ENCODE measurements at places on chromosomes 2 and 18.

- no peak for DNase-seq
Measured at GRCh38 chr18:12359515-12359927, 17.5 kb downstream of the AFG3L2 start.

DNA sequence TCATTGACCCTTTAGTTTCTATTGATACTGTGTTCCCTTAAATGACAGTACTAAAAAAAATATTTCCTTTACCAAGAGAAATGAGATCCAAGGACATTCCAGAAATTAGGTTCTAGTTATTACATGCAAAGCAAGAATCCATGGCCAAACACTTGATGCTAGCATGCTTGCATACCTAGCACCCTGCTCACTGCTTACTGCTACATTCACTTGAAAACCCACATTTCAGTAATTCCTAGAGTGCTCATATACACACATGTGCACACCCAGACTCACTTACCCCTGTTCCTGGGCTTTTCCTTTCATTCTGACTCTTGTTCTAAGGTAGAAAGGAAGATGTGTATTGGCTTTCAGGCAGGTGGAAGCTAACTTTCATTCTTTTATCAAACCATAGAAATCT, 395.9 kb downstream of the THSD7B start:
- DNase-seq, result no peak

DNA sequence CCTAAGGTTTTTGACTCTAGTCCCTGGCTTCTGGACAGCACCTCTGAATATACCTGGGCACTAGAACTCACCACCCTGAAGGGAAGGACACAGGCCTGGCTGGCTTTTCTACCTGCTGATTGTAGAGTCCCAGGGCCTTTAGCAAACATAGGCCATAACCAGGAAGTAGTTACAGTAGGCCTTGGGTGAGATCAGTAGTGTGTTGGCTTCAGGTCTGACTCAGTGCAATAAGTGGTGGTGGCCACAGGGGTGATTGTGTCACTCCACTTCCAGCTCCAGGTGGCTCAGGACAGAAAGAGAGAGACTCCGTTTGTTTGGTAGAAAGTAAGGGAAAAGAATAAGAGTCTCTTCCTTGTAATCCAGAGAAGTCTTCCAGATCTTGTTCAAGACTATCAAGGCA, 101.7 kb upstream of the LGALSL start:
- DNase-seq, result no peak

GRCh38 chr18:54389143-54389505, 31.4 kb downstream of the C18orf54 start:
- DNase-seq, result no peak

DNA sequence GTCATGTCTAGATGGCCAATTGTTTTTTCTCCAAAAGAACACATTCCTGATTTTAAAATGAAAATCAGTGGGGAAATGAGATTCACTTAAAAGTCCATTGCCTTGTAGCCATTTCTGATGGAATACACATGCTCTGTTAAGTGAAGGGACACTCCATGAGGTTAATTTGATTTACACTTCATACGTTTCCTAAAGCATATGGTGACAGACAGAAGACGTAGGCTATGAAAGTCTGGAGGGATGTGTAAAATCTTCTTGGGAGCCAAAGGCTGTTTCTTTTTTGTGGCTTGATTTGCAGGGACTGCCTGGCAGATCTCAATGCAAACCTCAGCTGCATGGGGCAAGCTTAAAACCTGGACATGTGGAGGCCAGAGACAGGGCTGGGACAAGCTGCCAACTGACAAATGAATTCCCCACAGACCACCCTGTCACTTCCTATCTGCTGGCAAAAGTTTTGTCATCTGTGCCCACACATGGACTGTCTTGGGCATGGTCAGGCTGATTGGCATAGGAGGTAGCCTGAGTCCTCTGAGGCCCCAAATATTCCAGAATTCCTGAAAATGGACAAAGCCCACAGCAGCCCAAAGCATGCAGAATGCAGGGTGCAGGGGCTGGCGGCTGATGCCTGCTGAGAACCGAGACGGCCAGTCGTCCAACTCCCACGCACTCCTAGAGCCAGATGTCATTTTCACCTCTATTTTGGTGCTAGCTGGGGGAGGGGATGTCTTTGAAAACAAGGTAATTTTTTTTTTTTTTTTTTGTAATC, 73.9 kb downstream of the SDC1 start:
- DNase-seq, result no peak

DNA sequence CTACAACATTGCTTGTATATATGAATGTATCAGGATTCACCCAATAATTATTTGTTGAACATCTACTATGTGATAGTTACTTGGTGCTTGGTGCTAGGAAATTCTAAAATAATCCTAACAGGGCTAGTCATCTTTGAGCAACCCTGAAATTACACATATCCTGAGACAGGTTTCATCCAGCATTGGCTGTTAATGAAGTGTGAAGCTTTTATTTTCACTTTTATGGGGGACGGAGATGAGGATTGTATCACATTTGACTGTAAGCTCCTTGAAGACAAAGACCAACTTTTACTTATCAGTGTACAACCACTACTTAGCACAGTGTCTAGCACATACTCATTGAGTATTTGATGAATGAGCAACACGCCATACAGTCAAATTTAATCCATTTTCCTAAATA, 6.8 kb upstream of the GALM start:
- DNase-seq, result no peak

- no peak for DNase-seq
Measured at GRCh38 chr2:42030200-42030759, 17.5 kb upstream of the PKDCC start.

DNA sequence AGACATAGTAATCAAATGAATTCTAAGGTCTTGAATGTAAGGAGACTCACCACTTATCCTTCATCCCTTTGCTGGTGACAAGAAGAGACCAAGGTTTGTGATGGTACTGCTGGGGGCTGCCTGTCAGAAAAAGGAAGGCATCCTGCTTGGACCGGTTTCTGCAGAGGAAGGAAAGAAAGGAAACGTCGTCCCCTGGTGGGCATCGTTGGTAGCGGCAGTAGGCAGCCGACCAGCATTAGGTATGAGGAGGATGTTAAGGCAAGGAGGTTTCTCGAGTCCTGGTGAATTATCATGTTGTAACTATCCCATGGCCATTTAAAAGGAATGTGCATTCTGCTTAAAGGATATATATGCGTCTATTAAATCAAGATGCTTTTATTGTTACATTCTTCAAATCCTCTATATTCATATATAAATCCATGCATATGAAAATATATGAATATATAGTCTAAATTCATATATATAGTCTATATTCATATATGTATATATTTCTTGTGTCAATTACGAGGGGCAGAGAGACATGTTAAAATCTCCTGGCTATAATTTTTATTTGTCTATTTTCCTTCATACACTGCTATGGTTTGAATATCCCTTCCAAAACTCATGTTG, 94.4 kb upstream of the TGFA start:
- peak; percentile 87 for DNase-seq

- DNase-seq, result peak; percentile 29
Measured at GRCh38 chr2:165149439-165149838, 54.4 kb downstream of the SCN3A start.

- DNase-seq, result peak; percentile 10
Measured at GRCh38 chr2:7358865-7359447, 441.7 kb downstream of the RNF144A start.

DNA sequence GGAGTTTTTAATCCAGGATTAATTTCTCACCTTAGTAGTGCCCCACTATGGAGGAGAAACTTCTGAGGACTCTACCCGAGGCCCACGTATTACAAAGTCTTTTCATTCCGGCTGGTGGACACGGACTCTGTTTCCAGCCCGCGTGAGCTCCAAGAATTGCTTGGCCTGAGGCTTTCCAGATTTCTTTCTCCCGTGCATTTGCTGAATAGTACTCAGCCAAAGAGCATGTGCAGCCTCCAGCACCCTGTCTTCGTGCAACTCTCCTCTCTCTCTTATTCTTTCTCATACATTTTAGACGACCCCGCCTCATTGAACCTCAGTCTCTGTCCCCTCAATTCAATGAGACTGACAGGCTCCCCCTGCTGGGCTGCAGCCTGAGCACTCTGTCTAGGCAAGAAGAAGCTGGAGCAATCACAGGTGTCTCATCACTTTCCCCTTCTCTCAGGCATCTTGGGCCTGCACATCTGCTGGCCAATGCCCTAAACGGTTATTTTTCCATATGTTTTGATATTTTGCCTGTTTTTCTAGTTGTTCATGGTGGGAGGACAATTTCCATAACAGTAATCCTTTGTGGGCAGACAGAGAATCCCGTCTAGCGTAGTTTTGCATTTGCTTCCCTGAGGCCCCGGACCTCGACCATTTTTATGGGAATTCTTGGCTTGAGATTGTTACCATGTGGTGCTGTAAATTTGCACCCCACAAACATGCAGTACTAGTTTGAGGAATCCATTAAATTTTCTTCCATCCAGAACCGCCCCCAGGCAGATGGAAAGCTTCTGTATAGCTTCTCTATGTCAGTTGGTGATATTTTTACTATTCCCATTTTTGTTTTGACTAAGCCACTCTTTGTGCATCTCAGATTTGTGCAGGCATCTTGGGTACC, 50.1 kb upstream of the LPIN2 start:
- peak; percentile 88 for DNase-seq

DNA sequence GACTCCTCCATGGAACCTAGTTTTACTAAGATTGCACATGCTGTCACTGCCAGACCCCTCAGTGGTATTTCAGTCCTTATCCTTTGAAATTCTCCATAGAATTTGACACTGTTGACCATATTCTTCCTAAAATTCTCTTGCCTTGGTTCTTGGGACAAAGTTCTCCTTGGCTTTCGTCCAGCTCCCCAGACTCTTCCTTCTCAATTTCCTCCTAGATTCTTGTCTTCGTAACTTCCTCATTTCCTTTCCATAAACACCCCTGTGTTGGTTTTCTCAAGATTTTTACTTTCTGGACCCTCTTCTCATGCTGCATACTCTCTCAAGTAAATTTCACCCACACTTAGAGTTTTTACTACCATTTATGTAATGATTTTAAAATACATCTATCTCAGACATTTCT, 96.6 kb upstream of the TWSG1 start:
- no peak for DNase-seq

GRCh38 chr2:222912117-222912516, 51.3 kb downstream of the ACSL3 start:
- peak; percentile 13 for DNase-seq

DNA sequence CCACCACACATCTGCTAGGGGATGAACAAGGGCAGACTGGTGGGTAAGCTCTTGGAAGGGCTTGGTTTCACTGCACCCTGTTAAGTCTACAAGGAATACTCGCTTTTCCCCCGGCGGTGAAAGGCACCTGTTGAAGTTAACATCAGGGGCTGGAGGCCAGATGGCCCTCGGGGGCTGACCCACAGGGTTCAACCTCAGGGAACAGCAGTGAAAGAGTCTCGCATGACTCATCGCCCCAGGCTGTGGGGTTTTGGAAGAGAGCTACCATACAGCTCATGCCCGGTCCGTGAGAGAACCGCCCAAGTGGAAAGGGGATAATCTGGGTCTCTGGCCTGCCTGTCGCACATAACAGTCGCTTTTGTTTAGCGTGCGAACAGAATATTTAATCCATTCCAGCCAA, 748.0 kb downstream of the DPP10 start:
- no peak for DNase-seq

DNA sequence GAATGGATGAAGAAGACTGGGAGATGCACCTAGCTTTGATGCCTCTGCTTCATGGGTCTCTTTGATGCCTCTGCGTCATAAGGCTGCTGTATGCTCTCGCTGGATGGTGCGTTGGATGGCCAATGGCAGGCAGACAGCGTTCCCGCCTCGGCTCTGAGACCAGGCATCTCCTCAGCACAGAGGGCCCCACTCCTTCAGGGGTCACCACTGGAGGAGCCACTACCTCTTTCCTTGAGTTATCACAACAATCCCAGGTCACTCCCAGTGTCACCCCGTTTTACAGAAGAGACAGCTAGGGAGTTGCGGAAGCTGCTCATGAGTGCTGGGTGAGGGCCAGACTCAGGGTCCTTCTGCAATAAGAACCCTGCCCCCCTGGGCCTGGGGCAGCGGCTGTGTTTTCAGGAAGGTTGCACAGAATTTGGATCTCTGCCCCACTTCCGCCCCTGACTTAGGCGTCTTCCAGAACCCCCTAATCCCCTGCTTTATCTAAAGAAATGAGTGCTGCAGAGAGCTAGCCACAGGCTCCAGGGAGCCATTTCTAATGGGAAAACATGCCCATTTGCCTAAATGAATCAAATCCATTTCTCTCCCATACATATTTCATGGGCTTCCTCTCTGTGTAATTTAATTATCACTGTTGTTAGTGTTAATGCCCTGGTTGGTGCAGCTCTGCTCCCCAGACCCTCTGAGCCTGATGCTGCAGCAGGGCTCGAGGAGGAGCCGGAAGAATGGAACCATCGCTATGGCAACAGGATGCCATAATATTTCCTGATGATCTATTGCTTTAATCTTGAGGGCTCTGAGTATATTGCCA, 131.8 kb upstream of the HS6ST1 start:
- DNase-seq, result no peak

DNA sequence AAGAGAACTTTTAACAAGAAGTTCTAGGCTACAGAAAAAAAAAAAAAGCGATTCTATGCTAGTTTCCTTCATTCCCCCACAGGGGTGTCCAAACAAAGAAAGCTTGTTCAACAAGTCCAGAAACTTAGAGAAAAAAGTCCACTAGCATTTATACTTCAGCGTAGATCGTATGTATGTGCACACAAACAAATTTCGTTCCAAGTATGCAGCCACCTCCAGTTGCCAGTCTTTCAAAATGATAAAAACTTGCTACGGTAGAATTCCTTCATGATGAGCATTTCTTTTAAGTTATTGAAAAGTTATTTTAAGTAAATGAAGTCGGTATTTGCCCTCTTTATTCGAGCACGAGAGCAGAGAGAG, 3.7 kb upstream of the OTX1 start:
- DNase-seq, result no peak

- DNase-seq, result no peak
Measured at GRCh38 chr2:106703161-106703560, 182.8 kb downstream of the ST6GAL2 start.

GRCh38 chr2:68948710-68949109, 4.0 kb downstream of the GKN2 start:
- no peak for DNase-seq

DNA sequence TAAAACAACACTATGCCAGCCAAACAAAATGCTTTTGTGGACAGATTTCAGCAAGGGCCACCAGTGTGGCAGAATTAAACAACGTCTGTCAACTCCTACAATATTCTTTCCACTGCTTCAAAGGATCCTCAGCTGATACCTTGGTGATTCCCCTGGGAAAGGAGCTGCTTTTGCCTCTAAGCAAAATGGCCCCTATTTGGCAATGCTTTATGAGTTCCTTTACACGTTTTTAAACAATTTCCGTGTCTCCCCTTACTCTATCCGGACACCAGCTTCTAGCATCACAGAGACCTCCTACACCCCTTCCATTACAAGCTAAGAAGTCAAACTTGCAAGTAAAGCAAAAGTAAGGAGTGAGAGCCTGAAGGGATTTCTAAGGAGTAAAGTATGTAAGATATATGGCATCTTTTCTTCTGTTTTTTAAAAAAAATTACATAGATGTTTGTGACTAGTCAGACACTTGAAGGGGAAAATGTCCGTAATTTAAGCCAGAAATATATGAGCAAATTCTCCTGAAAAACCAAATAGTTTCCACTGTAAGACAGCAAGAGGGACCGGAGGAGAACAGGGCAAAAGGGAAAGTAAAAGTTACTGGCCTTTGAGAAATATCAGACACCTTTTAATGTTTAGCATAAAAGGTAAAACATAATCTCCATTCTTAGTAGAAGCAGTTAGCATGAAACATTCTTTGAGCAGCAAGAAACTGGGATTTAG, 1.9 kb downstream of the SOS1 start:
- DNase-seq, result no peak

GRCh38 chr2:181742361-181742760, 62.0 kb upstream of the NEUROD1 start:
- DNase-seq, result no peak

All from activated CD4-positive, alpha-beta T cell treated with anti-CD3 and anti-CD28 coated beads for 36 hours (primary cell).